ENCODE measurements at places on chromosomes 1 and 21.

DNA sequence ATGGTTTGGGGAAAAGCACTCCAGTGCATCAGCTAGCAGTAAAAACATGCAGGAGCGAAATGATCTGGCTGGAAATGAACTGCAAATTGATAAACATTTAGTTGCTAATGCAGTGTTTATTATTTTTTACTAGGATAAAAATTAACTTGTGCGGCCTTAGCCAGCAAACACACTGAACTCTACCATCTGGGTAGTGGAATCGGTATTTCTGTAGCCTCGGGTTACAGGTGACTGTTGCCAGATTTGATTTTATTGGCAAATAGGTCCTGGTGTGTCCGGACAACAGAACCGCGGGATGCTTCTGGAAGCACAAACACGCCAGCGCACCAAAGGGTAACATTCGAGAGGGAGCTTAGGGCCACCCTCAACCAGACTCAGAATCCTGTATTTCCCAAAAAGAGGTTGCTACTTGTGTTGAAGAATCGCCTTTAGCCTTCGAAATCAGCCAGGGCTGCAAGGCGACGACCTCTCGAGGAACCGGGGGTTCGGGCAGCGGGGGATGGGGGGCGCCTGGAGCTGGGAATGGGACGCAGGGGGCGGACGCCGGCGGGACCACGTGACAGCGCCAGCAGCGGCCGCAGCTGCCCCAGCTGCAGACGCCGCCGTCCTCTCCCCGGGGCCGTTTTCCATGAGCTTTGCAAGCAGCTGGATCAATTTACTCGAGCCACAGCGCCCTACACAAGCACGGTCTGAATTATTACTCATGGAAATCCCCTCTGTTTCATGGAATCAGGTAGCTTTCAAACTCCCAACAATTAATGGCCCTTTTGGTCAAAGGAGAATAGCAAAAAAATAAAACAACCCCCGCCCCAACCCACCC, 158.8 kb downstream of the TOMM20 start:
- DNase-seq = no peak

- DNase-seq = no peak
These were observed 61.9 kb upstream of the KRTAP11-1 start for GRCh38 chr21:30943243-30943642.

- DNase-seq = no peak
These were observed 190.8 kb upstream of the AJAP1 start for GRCh38 chr1:4463631-4464030.

DNA sequence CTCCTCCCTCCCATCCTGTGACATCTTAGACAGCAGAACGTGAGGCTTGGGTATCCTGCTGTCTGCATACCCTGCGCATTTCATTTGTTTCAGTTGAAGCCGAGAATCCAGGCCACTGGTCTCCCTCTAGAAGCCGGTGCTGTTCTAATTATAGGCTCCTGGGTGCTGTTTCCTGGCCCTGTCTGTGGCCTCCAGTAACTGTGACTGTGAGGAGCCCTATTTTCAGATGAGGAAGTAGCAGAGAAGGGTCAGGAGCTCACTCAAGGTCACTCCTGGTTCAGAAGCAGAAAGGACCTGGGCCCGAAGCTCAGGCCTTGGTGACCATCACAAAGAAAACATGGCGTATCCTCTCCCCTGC, 24.0 kb downstream of the COQ8A start:
- DNase-seq = no peak

GRCh38 chr1:203867802-203868201, 6.4 kb downstream of the SNRPE start:
- no peak for DNase-seq

- DNase-seq = no peak
These were observed 49.9 kb downstream of the CBS start for GRCh38 chr21:43025636-43026180.

DNA sequence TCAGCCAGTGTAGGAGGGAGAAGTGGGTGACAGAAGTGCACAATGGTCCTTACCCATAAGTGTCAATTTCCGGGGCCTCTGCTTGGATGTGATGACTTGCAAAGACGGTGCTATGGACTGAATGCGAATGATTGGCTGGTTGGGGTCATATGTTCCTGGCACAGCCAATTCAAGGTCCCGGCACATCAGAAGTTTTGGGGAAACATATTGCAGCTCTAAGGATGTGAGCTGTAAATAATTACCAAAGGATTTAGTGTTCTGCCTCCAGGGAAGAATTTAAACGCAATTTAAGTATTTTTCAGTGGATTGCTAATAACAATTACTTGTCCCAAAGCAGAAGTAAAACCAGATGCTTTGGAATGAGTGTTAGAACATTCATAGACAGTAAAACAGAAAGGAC, 26.9 kb upstream of the EXOSC10 start:
- no peak for DNase-seq

DNA sequence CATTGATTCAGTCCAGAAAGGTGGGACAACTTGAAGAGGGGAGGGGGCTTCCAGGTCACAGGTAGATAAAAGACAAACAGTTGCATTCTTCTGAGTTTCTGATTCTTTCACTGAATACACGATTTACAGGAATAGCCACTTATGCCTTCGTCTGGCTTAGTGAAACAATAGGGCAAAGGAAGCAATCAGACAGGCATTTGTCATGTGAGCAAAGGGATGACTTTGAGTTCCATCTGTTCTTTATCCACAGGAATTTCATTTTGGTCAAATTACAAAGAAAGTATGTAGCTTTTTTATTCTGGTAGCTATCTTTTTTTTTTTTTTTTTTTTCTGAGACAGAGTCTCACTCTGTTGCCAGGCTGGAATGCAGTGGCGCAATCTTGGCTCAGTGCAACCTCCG, 202.5 kb downstream of the TTLL7 start:
- no peak for DNase-seq

Data from caudate nucleus (tissue), 63 donors.